ENCODE measurements at places on chromosomes 5 and 9.

DNA sequence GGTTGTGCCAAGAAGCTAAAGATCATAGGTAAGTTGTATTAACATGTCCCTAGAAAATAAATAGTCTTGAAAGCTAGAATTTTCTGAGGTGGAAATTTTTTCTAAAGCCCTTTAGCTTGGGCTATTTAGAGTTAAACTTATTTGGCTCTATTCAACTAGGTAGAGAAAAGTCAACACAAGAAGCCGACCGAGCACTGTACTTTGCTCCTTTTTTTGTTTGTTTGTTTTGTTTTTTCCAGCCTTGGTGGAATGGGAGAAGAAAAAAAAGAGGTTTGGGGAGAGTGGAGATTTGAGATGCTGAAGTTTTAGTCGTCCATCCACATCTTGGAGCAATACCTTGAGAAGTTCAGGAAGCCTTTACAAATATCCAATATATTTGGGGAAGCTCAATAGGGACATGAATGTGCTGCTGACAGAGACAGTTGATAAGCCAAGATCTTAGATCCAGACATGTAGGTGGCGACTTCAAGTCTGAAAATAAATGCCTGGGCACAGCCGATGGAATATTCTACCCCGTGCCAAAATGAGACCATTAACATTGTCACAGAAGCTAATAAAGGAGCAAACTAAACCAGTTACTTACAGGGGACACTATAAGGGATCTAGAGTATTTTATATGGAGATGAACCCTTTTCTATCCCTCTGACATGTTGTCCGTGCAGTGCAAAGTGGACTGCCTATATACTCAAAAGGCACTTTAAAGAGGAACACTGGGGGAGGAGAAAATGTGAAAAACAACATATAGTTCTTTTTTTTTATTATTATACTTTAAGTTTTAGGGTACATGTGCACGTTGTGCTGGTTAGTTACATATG is 466.1 kb downstream of the PTPRD start:
- DNase-seq = no peak

DNA sequence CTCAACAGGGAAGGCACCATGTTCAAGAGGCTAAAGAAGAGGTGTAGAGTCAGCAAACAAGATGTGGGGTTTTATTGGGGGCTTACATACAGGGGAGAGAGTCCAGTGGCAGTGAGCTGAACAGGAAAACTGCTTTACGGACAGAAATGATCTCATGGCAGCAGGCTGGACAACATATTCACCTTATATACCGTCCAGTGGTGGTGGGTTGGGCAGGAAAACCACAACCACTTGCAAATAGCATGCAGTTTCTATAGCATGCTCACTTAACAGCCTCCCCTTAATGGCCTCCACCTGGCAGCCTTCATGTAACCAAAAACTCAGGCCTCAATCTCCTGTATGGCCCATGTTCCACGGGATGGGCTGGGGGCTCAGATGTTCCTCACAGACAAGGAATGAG is 5.4 kb downstream of the TNFSF8 start:
- no peak for DNase-seq

DNA sequence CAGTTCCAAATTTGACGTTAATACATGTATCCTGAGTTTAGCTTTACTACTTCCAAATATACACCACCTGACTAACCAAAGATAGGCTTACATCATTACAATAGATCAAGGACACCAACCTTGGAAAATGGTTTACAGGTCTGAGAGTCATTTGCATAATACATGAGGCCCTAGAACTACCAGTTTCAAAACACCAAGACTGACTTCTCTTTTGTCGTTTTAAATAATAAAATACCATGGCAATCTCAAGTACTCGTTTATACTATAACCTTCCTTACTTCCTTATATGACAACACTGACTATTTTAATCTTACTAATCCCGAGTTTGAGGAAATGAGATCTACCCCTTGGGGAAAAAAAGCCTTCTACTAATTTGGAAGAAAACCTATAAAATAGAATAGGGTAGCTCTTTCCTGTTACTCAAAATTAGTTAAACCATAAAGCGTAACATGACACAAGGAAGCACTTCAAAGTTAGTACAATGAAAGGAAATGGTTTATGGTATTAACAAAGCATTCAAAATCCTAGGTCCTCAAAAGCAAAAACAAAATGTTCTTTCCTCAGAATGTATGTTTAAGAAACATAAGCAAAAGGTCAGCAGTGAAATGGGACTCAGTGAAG is 42.1 kb downstream of the UBQLN1 start:
- DNase-seq = peak; percentile 28

GRCh38 chr5:138440159-138441073 is 1.6 kb downstream of the REEP2 start:
- no peak for DNase-seq

- DNase-seq = no peak
Measured at GRCh38 chr5:44511596-44511995, 122.4 kb upstream of the FGF10 start.
